ENCODE measurements at places on chromosomes 16 and 17.

DNA sequence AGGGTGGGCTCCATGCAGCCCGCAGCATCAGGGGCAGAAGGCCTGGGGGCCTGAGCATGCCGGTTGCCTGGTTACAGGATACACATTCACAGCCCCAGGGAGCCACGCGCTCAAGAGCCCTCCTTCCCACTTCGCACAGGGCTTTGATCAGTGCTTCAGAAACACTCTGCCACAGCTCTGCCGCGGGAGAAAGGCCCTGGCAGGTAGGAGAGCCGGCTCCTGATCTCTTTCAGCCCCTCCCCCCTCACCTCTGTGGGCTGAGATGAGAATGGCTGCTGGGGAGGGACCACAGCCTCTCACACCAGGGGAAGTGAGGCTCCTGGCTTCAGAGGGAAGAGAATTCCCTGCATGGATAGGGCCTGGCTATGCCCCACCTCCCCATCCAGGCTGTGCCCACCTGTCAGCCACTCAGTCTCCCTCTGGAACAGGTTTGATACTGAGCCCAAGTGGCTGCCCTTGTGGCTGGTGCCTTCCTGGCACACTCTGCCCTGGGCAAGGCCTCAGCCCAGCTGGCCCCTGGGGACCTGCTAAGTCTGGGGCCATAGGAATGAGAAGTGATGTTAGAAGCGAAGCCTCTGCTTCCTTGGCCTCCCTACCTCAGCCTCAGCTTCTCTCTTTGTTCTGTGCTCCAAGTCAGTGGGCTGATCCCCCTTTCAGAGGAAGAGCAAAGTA, 8.6 kb downstream of the DOK4 start:
- H3K4me3 ChIP-seq: no peak overlapping the region
- H3K27me3 ChIP-seq: no peaks in the 10 kb centered on the region
- no peaks in the 10 kb centered on the region for H3K36me3 ChIP-seq
- H3K27ac ChIP-seq: no peak overlapping the region
- no peak for DNase-seq

DNA sequence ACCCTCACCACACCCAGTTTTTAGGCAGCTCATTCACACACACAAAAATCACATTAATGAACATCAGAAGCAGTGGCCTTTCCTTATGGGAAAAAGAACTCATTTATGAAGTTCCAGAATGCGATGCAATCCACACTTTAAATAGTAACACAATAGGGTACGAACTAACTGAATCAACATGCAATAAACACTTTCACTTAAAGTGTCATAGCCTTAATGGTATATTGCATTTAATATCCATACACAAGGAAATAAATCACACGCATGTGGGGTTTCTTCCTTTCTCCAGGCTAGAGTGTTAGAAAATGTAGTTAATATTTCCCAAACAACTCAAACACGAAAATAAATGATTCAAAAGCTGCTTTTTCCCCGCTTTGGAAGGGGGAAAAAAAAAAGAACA, 19.7 kb downstream of the ADCY9 start:
- peak overlapping the region; percentile 3 for H3K4me3 ChIP-seq
- DNase-seq: no peak
- H3K36me3 ChIP-seq: no peaks in the 10 kb centered on the region
- peaks cover 69% of the 10 kb centered on the region for H3K4me1 ChIP-seq

- DNase-seq: no peak
- H3K27me3 ChIP-seq: no peaks in the 10 kb centered on the region
- peaks cover 9% of the 10 kb centered on the region for H3K4me1 ChIP-seq
- no peak overlapping the region for H3K27ac ChIP-seq
- H3K4me3 ChIP-seq: no peak overlapping the region
These were observed 357.4 kb downstream of the SEC14L1 start for GRCh38 chr17:77498091-77498741.

GRCh38 chr16:81932668-81933067, 78.6 kb downstream of the SDR42E1 start:
- H3K36me3 ChIP-seq: no peaks in the 10 kb centered on the region
- H3K4me1 ChIP-seq: no peaks in the 10 kb centered on the region
- no peak overlapping the region for H3K4me3 ChIP-seq
- no peak for DNase-seq
- no peaks in the 10 kb centered on the region for H3K27me3 ChIP-seq

DNA sequence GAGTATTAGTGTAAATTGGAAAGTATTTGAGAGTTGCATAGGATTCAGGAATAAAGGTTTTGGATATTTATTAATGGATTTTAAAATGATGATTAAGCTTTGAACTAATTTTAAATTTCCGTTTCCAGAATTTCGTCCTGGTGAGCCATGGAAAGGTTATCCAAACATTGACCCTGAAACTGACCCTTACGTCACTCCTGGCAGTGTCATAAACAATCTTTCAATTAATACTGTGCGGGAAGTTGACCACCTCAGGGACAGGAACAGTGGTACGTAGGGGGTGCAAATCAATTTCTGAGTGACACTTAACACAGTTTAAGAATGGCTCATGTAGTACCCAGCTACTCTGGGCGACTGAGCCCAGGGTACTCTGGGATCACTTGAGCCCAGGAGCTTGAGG, 29.1 kb upstream of the SLC5A11 start:
- H3K27me3 ChIP-seq: no peaks in the 10 kb centered on the region
- no peaks in the 10 kb centered on the region for H3K4me1 ChIP-seq
- H3K27ac ChIP-seq: no peak overlapping the region
- no peak for DNase-seq
- peaks cover 46% of the 10 kb centered on the region for H3K36me3 ChIP-seq

DNA sequence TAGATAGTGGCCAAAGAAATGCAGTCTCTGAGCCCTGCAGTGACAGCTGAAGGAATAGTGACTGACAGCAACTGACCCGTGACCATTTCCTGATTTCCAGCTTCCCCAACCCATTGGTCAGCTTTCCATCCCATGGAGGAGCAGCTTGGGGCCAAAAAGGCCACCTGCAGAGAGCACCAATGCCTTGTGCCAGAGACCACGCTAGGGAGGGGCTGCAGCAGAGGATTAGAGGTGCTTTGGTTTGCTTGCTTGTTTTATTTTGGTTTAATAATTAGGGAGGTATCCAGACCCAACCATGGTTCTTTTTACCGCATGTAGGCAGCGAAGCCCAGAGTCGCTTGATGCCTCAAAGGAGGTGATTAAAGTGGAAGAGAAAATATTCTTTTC, 61.3 kb upstream of the SIAH1 start:
- no peaks in the 10 kb centered on the region for H3K27me3 ChIP-seq
- DNase-seq: no peak
- H3K4me3 ChIP-seq: no peak overlapping the region
- H3K4me1 ChIP-seq: no peaks in the 10 kb centered on the region

GRCh38 chr17:54518706-54519105, 381.9 kb upstream of the TOM1L1 start:
- DNase-seq: no peak
- no peak overlapping the region for H3K27ac ChIP-seq
- no peaks in the 10 kb centered on the region for H3K36me3 ChIP-seq
- H3K4me1 ChIP-seq: no peaks in the 10 kb centered on the region

GRCh38 chr17:18356624-18357023, 6.7 kb downstream of the SHMT1 start:
- DNase-seq: no peak
- no peaks in the 10 kb centered on the region for H3K4me1 ChIP-seq
- H3K27ac ChIP-seq: no peak overlapping the region
- no peaks in the 10 kb centered on the region for H3K36me3 ChIP-seq
- no peak overlapping the region for H3K4me3 ChIP-seq

GRCh38 chr16:105521-105920, 27.5 kb downstream of the MPG start:
- 0 out of 2 replicates have a peak, but pooled peaks cover 2% of the 10 kb centered on the region for H3K36me3 ChIP-seq
- H3K27me3 ChIP-seq: no peaks in the 10 kb centered on the region
- no peak overlapping the region for H3K27ac ChIP-seq
- no peak overlapping the region for H3K4me3 ChIP-seq
- no peaks in the 10 kb centered on the region for H3K4me1 ChIP-seq

GRCh38 chr17:40487371-40488020, 13.9 kb downstream of the TNS4 start:
- H3K27ac ChIP-seq: no peak overlapping the region
- H3K4me1 ChIP-seq: peaks cover 6% of the 10 kb centered on the region
- no peak overlapping the region for H3K4me3 ChIP-seq
- no peak for DNase-seq
- no peaks in the 10 kb centered on the region for H3K27me3 ChIP-seq

GRCh38 chr17:77717941-77718668, 240.4 kb upstream of the TNRC6C start:
- H3K27me3 ChIP-seq: peaks cover 14% of the 10 kb centered on the region
- H3K27ac ChIP-seq: no peak overlapping the region
- no peak overlapping the region for H3K4me3 ChIP-seq
- no peaks in the 10 kb centered on the region for H3K4me1 ChIP-seq

- H3K27ac ChIP-seq: no peak overlapping the region
- no peaks in the 10 kb centered on the region for H3K27me3 ChIP-seq
- H3K4me3 ChIP-seq: no peak overlapping the region
- no peaks in the 10 kb centered on the region for H3K4me1 ChIP-seq
- H3K36me3 ChIP-seq: no peaks in the 10 kb centered on the region
These were observed 120.9 kb downstream of the METRNL start for GRCh38 chr17:83200231-83200699.

- H3K4me3 ChIP-seq: no peak overlapping the region
- no peak overlapping the region for H3K27ac ChIP-seq
- H3K36me3 ChIP-seq: no peaks in the 10 kb centered on the region
- H3K4me1 ChIP-seq: no peaks in the 10 kb centered on the region
- DNase-seq: no peak
These were observed 89.0 kb downstream of the SALL1 start for GRCh38 chr16:51062039-51062438.

DNA sequence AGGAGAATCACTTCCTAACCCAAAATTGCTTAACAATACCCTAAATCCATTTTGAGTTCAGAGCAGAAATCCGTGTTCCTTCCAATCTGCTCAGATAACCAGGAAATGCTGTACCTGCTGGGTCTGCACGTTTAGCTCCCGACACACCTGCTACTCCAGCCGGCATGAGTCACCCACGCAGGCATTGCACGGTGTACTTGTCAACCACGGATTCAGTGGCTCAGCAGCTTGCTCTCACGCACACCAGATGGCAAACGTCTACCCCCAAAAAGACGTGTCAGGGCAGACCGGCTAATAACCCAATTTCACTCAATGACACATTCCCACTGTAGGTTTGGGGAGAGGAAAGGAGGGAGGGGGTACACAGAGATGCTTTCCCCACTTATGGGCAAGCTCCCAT, 468.1 kb downstream of the SOX9 start:
- H3K36me3 ChIP-seq: peaks cover 7% of the 10 kb centered on the region
- peak overlapping the region; percentile 94 for H3K4me3 ChIP-seq
- H3K27me3 ChIP-seq: no peaks in the 10 kb centered on the region
- DNase-seq: peak; percentile 69
- peak overlapping the region; percentile 96 for H3K27ac ChIP-seq

DNA sequence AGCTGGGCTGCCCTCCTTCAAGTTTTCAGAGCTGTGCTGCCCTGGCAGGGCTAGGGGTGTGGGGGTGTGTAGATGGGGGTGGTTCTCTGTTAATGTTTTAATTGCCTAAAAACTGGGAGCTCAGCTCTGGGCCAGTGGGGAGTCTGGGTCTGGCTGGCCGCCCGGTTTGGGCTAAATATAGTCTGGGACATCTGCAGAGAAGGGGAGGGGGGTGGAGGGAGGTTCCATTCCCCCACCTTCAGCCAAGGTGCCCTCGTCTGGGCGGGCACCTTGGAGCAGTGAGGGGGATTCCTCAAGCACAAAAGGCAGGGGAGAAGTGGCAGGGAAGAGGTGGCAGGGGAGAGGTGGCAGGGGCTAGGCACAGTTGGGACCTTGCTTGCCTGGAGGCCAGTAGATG, 13.0 kb downstream of the RARA start:
- peak overlapping the region; percentile 95 for H3K27ac ChIP-seq
- peak overlapping the region; percentile 20 for H3K4me3 ChIP-seq
- DNase-seq: no peak
- peaks cover 75% of the 10 kb centered on the region for H3K4me1 ChIP-seq
- no peaks in the 10 kb centered on the region for H3K27me3 ChIP-seq

DNA sequence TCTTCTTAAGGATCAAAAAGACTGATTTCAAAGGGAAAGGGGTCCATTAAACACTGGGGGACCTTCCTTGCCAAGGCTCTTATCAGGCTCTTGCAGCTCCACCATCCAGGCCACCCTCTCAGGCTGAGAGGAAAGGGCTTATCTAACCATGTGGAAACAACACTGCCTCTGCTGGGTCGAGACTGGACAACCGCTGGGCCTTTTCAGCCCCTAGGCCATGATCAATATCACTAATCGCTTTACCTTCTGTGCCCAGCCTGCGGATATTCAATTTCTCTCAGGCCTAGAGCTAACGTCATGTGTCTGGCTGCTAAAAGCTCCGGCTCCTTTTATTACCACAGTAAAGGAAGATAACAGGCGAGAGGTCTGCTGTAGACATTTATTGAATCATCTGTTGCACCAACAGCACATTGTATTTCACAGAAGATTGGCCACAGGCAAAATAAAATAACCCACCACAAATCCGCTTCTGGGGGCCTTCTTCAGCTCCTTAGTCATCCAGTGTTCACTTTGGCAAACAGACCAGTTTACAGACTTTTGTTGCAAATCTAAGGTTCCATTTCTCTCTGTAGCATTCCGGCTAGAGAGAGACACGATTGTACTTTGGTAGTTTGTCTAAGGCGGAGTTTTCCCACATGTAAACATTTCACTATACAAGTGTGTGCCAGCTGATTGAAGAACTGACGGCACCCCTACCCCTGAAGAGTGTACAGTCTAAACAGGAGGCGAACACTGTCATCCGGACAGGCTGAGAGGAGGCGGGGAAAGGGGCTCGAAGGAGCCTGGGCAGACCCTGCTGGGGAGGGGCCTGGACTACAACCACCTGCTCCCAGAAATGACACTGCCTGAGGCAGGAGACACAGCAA, 13.9 kb downstream of the CYB561 start:
- H3K36me3 ChIP-seq: no peaks in the 10 kb centered on the region
- H3K27ac ChIP-seq: peak overlapping the region; percentile 83
- no peaks in the 10 kb centered on the region for H3K27me3 ChIP-seq
- peaks cover 75% of the 10 kb centered on the region for H3K4me1 ChIP-seq
- no peak overlapping the region for H3K4me3 ChIP-seq

DNA sequence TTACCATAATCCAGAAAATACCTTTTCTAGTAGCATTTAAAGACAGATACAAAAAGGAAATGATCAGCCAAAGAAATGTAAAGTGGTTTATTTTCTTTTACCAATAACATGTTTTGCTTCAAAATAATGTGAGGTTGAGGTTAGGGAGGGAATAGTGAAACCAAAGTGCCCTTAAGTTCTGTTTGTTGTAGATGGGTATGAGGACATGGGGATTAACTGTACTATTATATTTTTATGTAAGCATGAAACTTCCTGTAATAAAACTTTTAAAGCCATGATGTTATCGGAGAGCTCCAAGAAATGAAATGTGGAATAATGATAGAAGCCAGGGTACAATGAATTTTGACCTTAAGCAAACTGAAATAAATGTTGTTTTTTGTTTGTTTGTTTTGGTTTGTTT, 9.9 kb downstream of the C16orf46 start:
- H3K27me3 ChIP-seq: no peaks in the 10 kb centered on the region
- H3K4me3 ChIP-seq: no peak overlapping the region
- no peaks in the 10 kb centered on the region for H3K4me1 ChIP-seq
- DNase-seq: no peak
- H3K36me3 ChIP-seq: no peaks in the 10 kb centered on the region

DNA sequence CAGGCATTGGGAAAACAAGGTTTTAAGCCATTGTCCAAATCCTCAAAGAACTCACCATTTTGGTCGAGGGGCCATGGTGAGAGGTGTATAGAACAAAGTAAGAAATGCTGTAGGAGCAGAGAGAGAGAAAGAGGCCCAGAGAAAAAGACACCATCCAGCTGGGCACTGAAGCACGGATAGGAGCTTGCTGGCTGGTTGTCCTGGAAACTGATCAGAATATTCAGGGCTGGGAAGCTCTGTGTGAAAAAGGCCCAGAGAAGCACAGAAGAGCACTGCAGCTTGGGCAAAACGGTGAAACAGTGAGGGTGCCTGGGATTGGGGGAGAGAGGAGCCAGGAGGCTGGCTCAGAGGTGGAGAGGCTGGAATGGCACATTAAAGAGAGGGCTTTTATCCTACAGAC, 16.5 kb downstream of the HS3ST3B1 start:
- H3K36me3 ChIP-seq: no peaks in the 10 kb centered on the region
- H3K27ac ChIP-seq: no peak overlapping the region
- H3K4me1 ChIP-seq: no peaks in the 10 kb centered on the region
- no peaks in the 10 kb centered on the region for H3K27me3 ChIP-seq
